ENCODE measurements at places on chromosomes 3 and 15.

DNA sequence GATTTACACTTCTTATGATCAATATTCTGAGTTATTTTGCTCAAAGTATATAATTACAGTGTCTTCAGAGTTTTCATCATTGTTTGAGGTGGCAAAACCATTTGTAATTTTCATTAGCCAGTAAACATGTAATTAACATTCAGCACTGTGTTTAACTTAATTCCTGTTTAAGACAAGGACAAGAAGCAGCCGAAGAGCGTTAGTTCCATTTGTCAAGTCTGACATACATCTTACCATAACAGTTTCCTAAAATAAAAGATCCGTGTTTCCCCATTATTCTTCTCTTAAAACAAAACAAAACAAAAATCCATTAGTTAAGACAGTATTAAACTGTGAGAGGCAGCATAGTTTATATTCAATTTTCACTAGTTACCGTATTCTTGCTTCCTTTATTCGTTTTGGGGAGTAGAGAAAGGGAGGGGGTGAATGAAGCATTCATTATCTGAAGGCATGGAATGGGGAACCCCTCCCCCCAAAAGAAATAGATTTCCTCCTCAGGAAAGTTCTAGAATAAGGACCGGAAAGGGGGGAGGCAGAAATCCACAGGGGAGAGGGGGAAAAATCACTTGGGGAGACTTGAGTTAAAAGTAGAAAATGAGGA, 5.5 kb upstream of the NR2F2 start:
- H3K27me3 ChIP-seq = no peaks in the 10 kb centered on the region
- H3K27ac ChIP-seq = peak overlapping the region; percentile 85
- peak; percentile 69 for DNase-seq
- peak overlapping the region; percentile 71 for H3K4me3 ChIP-seq

GRCh38 chr15:74159773-74160172, 13.7 kb upstream of the ISLR start:
- DNase-seq = no peak
- H3K4me3 ChIP-seq = no peak overlapping the region
- no peaks in the 10 kb centered on the region for H3K36me3 ChIP-seq
- no peak overlapping the region for H3K27ac ChIP-seq
- peaks cover 22% of the 10 kb centered on the region for H3K27me3 ChIP-seq

DNA sequence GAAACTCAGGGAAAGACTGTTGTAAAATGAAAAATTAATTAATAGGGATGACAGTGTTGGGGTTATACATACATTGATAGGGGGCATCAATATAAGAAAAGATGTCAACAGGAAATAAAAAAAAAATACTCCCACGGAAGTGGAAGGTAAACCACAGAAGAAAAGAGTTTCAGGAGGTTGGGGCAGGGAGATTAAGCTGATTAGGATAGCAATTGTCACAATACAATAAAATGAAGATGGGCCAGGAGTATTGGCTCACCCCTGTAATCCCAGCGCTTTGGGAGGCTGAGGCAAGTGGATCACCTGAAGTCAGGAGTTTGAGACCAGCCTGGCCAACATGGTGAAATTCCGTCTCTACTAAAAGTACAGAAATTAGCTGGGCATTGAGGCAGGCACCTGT, 536.1 kb downstream of the AGBL1 start:
- H3K27me3 ChIP-seq = no peaks in the 10 kb centered on the region
- peaks cover 3% of the 10 kb centered on the region for H3K4me1 ChIP-seq
- DNase-seq = no peak
- no peak overlapping the region for H3K4me3 ChIP-seq

DNA sequence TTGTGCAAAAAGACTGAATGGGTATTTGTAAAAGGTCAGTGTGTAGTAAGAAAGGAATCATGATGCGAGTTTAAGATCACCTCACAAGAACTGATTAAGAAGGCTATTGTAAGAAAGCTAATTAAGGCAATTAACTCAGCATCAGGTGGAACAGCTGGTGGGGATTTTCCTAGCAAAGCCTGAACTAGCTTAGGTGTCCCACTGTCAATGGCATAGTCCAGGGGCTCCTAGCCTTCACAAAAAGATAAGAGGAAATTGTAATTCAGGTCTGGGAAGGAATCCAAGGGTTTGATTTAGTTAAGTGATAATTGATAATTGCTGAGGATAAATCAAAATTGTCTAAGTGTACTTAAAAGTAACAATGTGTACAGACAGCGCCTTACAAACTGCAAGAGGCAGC, 901.6 kb downstream of the TUSC7 start:
- H3K4me3 ChIP-seq = no peak overlapping the region
- DNase-seq = no peak
- no peaks in the 10 kb centered on the region for H3K36me3 ChIP-seq

DNA sequence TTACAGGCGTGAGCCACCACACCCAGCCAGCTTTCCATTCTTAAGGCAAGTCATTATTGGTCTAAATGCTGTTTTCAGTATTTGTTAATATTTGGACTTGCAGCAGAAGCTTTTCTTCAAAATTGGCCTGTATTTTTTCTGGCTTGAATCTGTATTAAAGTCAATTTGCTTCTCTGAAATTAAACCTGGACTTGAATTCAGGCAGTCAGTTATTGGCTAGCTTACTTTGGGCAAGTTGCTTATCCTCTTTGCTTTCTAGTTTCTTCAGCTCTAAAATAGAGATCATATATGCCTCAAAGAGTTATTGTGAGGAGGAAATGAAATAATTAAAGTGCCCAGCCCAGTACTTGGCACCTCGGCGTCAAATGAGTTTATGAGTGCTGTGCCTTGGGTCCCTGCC, 17.3 kb downstream of the STARD9 start:
- peaks cover 2% of the 10 kb centered on the region for H3K4me1 ChIP-seq
- no peaks in the 10 kb centered on the region for H3K36me3 ChIP-seq
- no peak overlapping the region for H3K4me3 ChIP-seq

- no peaks in the 10 kb centered on the region for H3K4me1 ChIP-seq
- H3K27ac ChIP-seq = no peak overlapping the region
- no peaks in the 10 kb centered on the region for H3K36me3 ChIP-seq
- H3K4me3 ChIP-seq = no peak overlapping the region
Measured at GRCh38 chr3:2826453-2826852, 283.7 kb downstream of the IL5RA start.

DNA sequence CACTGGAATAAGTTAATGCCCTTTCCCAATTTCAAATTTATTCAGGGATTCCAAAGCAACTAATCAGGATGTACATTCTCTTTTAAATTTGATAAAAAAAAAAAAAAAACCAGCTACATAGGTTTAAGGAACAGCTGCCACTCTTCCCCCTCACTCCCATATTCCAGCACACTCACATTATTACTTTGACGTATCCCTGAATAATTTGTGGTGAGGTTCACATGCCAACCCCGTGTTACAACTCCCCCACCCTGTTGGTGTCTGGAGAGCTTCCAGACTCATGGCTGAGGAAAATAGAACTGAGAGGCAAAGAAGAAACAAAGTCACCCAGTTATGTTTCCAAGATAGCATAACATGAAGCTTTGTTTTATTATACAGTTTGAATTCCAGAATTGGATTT, 300.5 kb upstream of the MME start:
- no peaks in the 10 kb centered on the region for H3K27me3 ChIP-seq
- no peaks in the 10 kb centered on the region for H3K4me1 ChIP-seq
- H3K4me3 ChIP-seq = no peak overlapping the region
- no peak for DNase-seq
- no peak overlapping the region for H3K27ac ChIP-seq
- no peaks in the 10 kb centered on the region for H3K36me3 ChIP-seq

DNA sequence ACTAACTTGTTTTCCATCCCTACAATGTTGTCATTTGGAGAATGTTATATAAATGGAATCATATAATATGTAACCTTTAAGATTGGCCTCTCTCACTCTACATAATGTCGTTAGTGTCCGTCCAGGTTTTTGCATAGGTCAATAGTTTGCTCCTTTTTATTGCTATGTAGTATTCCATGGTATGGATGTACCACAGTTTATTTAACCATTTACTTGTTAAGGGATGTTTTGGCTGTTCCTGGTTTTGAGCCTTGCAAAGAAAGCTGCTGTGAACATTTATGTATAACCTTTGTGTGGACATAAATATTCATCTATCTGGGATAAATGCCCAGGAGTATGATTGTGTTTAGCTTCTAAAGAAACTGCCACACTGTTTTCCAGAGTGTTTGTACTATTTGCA, 34.1 kb upstream of the SEC22A start:
- H3K27me3 ChIP-seq = no peaks in the 10 kb centered on the region
- no peak for DNase-seq
- H3K4me3 ChIP-seq = no peak overlapping the region
- H3K36me3 ChIP-seq = peaks cover 14% of the 10 kb centered on the region

DNA sequence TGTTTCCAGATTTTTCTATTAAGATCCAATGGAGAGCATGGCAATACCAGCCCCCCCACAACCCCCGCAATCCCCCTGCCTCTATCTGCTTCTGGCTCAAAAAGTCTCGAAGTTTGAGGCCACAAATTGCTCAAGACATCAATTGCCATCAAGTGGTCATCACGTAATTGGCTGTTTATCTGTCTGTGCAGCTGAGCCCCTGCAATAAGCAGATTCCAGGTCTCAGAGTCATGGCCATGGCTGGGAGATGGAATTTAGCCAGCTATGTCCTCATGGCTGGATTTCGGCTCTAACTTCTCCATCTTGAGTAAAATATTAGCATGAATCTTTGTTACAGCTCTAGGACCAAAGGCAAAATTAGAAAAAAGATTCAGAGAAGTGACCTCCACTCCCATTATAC, 22.7 kb downstream of the SSUH2 start:
- no peaks in the 10 kb centered on the region for H3K36me3 ChIP-seq
- no peaks in the 10 kb centered on the region for H3K27me3 ChIP-seq
- H3K4me3 ChIP-seq = no peak overlapping the region
- no peak overlapping the region for H3K27ac ChIP-seq
- peaks cover 4% of the 10 kb centered on the region for H3K4me1 ChIP-seq
- DNase-seq = no peak

GRCh38 chr3:22122567-22122966, 371.6 kb upstream of the ZNF385D start:
- H3K4me1 ChIP-seq = no peaks in the 10 kb centered on the region
- H3K4me3 ChIP-seq = no peak overlapping the region
- no peak overlapping the region for H3K27ac ChIP-seq
- DNase-seq = no peak

DNA sequence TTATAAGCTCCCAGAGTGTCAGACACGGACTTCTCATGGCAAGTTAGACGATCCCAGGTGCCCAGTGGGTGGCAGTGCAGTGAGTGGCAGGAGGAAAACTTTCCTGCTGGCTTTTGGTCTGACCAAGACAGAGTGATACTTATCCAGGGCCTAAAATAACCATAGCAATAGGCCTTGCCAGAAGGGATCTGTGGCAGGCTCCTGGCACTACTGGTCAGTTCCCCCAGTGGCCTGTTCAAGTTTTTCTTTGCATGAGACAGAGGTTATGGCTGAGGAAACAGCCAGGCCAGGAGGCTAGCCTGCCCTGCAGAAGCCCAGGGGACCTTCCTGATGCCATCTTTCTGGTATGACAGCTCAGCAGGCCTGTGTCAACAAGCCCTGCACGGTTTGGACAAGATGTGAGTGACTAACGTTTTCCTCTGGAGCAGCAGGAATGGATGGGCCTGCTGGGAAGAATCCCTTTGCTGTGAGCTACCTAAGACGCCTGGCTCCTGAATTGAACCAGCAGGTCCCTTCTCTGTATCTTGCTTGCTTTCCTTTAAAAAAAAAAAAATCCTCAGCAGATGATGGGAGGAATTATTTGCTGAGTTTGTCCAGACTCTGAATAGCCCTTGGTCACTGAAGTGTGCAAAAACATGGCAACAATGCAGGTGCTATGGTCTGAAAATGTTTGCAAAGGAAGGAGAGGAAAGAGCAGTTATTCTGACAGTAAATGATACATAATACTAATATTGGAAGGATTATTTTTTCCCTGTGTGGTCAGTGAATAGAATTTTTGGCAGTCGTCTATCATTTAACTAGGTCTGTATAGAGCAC, 18.0 kb downstream of the SCG5 start:
- peaks cover 2% of the 10 kb centered on the region for H3K36me3 ChIP-seq
- H3K4me1 ChIP-seq = peaks cover 7% of the 10 kb centered on the region
- no peaks in the 10 kb centered on the region for H3K27me3 ChIP-seq
- peak; percentile 75 for DNase-seq
- peak overlapping the region; percentile 21 for H3K27ac ChIP-seq

DNA sequence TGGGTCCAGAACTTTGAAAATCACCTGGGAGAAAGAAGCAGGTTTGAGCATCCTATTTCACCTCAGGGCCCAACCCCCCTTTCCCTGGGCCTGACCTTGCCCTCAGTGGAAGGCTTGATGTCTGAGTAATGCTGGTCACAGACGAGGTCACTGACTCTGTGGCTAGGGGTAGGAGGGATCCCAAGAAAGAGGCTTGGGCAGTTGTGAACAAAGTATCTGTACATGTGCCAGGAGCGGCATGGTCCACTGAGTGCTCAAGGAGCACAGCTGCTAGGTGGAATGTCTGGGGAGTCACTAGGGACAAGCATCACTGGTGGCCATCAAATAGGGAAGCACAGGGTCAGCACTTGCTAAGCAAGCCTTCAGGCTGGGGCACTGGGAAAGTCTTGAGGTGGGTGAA, 7.3 kb downstream of the CCDC71 start:
- H3K4me1 ChIP-seq = no peaks in the 10 kb centered on the region
- H3K27ac ChIP-seq = no peak overlapping the region
- no peaks in the 10 kb centered on the region for H3K27me3 ChIP-seq
- no peak for DNase-seq

GRCh38 chr15:50883903-50884302, 24.6 kb upstream of the AP4E1 start:
- DNase-seq = peak; percentile 71
- H3K4me1 ChIP-seq = peaks cover 23% of the 10 kb centered on the region
- peak overlapping the region; percentile 68 for H3K27ac ChIP-seq

- no peak overlapping the region for H3K27ac ChIP-seq
- H3K27me3 ChIP-seq = no peaks in the 10 kb centered on the region
- H3K36me3 ChIP-seq = peaks cover 23% of the 10 kb centered on the region
- H3K4me1 ChIP-seq = peaks cover 10% of the 10 kb centered on the region
Measured at GRCh38 chr15:41827290-41827879, 507 bp upstream of the JMJD7 start.

- no peaks in the 10 kb centered on the region for H3K27me3 ChIP-seq
- H3K4me3 ChIP-seq = no peak overlapping the region
- H3K27ac ChIP-seq = no peak overlapping the region
- H3K36me3 ChIP-seq = no peaks in the 10 kb centered on the region
Measured at GRCh38 chr3:103873897-103874545, 1439.2 kb downstream of the ZPLD1 start.

DNA sequence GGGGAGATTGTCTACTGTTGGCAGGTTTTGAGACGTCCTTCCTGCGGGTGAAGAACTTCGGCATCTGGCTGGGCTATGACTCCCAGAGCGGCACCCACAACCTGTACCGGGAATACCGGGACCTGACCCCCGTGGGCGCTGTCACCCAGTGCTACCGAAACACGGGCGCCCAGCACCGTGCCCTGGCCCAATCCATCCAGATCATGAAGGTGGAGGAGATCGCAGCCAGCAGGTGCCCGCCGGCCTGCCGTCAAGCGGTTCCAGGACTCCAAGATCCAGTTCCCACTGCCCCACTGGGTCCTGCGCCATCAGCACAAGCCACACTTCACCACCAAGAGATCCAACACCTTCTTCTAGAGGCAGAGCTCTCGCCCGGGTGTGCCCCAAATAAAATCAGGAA, 194.9 kb upstream of the EPHA6 start:
- no peak overlapping the region for H3K4me3 ChIP-seq
- H3K4me1 ChIP-seq = no peaks in the 10 kb centered on the region
- H3K27ac ChIP-seq = no peak overlapping the region
- H3K36me3 ChIP-seq = no peaks in the 10 kb centered on the region
